Fibroblast of skin of back (primary cell): ENCODE measurements at places on chromosomes 4 and X.
A peak's percentile ranks its signal among the peaks of the same experiment; 100 is the strongest.

- peak; percentile 91 for DNase-seq
Measured at GRCh38 chrX:72131317-72132294, at the start of gene RTL5. Gene RTL5 (minus strand): TSS chrX:72131915.

DNA sequence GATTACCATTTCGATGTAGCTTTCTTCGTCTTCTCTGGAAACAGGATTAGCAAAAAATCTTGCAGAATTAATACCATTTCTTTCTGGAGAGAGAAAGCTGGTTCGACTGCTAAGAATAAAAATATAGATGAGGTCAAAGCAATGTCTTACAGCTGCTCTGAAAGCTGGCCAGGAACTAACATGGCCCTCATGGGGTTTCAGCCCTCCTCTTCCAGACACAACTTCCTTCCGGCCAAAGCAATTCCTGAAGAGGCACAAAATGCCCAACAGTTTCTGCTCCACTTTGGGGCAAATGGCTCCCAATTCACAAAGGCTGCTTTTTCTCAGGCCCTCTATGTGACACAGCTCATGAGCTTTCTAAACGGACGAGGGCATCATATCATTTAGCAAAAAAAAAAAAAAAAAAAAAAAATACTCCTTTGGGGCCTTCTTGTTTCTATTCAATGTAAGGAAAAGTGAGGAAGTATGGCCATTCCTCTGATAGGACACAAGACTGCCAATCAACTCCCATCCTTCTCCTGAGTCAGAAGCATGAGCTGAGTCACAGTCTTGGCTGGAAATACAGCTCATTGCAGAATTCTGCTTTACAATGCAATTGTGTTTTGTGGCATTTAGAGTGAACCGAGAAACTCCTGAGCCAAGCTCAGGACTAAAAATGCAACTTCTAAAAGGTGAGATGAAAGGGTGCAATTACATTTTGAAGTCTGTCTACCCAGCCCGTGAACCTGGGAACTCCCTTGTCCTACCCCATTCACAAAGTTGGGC, 42.7 kb upstream of the CTAG2 start:
- DNase-seq: peak; percentile 79

GRCh38 chrX:70208479-70208878, 26.0 kb upstream of the AWAT1 start:
- no peak for DNase-seq

GRCh38 chrX:15600049-15600448, 711 bp downstream of the ACE2 start:
- DNase-seq: no peak

- DNase-seq: no peak
Measured at GRCh38 chr4:44493924-44494323, 45.3 kb upstream of the KCTD8 start.

GRCh38 chrX:16160729-16161128, 6.6 kb upstream of the MAGEB17 start:
- DNase-seq: peak; percentile 91

DNA sequence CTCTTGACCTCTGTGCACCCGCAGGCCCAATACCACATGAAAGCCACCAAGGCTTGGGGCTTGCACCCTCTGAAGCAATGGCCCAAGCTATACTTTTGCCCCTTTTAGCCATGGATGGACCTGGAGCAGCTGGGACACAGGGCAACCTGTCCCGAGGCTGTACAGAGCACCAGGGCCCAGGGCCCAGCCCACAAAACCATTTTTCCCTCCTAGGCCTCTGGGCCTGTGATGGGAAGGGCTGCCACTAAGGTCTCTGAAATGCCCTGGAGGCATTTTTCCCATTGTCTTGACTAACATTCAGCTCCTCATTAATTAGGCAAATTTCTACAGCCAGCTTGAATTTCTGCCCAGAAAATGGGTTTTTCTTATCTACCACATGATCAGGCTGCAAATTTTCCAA, 79.9 kb upstream of the GABRA3 start:
- no peak for DNase-seq

GRCh38 chr4:56530269-56531148, 24.9 kb downstream of the ARL9 start:
- peak; percentile 84 for DNase-seq

- no peak for DNase-seq
Measured at GRCh38 chrX:25019707-25020390, 4.1 kb upstream of the ARX start.

GRCh38 chr4:6893449-6894085, 16.1 kb upstream of the TBC1D14 start:
- DNase-seq: peak; percentile 38

GRCh38 chrX:10739426-10739825, 119.0 kb upstream of the MID1 start:
- DNase-seq: peak; percentile 37

GRCh38 chr4:128241019-128241418, 46.6 kb downstream of the PGRMC2 start:
- no peak for DNase-seq

DNA sequence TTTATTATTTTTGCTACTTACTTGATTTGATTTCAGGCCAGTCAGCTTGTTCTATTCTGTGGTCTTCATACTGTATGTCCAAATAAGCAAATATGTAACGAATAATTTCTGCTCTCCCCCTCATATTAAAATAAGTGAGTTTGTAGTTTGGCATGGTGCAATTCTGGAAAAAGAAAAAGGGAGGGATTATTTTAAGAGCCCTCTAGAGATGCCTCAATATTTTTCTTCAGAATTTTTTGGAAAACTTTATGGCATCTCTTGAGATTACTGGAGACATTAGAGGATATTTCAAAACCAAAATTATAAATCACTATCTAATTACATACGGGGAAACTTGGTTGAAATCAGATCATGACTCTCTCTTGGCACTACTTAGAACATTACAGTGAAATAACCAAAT, 8.2 kb downstream of the HPGDS start:
- DNase-seq: no peak

DNA sequence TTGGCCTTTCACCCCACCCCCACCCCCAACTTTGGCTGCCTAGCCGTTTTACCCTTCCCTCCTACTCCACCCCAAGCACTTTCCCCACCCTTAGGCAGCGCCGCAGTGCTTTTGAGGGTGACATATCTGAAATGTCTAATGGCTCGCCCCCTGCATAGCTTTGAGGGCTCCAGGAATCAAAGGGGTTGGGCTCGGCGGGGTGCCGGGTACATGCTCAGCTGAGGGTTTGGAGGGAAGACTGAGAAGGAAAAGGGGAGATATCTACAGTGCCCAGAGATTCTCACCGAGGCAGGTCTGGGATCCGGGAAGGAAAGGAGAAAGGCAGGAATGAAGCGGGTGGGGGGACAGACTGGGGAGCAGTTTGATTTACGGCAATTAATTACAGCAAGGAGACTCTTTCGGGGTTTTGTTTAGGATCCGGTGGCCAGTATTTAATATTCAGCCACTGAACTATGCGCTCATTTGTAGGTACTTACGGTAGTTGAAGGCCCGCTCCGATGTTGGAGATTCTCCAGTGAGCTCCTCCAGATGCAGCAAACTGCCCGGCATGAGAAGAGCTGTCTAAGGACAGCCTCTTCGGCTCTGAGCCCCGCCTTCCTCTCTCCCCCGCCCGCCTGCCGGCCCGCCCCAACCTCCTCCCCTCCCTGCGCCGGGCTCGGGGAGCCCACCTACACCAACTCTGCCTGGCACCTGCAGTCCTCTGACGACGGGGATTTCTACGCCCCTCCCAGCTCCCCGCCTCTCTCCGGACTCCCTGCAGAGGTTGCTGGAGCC, at the start of gene IGSF1:
Gene IGSF1 (minus strand): TSS at position 569 of the 774 bp plus-strand sequence. CDS start 2,632 bp downstream, outside the sequence.
- peak; percentile 38 for DNase-seq

DNA sequence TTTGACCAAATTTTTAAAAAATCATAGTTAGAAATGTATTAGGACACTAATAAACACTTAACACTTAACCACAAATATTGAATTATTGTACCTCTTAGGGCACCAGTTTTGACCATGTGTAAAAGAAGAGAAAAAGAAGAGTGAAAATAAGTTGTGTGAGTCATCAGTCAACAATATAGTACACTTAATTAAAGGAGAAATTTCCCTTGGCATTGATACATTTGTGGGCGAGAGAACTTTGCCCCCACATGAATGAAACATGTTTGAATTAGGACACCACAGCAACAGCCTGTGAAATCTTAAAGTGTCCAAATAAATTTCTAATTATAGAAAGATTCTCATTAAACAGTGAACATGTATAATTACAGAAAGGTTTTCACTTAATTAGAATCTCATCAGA, 1292.8 kb upstream of the TENM3 start:
- DNase-seq: no peak

GRCh38 chr4:29336861-29337260, 1383.3 kb upstream of the PCDH7 start:
- no peak for DNase-seq
